Osteoblast (primary cell): ENCODE measurements at places on chromosomes 7 and 10.
A peak's percentile ranks its signal among the peaks of the same experiment; 100 is the strongest.

- DNase-seq, result no peak
- H3K4me3 ChIP-seq, result no peak overlapping the region
- no peak overlapping the region for H3K27ac ChIP-seq
- no peaks in the 10 kb centered on the region for H3K36me3 ChIP-seq
Measured at GRCh38 chr7:2180081-2180480, 52.7 kb downstream of the MAD1L1 start.

DNA sequence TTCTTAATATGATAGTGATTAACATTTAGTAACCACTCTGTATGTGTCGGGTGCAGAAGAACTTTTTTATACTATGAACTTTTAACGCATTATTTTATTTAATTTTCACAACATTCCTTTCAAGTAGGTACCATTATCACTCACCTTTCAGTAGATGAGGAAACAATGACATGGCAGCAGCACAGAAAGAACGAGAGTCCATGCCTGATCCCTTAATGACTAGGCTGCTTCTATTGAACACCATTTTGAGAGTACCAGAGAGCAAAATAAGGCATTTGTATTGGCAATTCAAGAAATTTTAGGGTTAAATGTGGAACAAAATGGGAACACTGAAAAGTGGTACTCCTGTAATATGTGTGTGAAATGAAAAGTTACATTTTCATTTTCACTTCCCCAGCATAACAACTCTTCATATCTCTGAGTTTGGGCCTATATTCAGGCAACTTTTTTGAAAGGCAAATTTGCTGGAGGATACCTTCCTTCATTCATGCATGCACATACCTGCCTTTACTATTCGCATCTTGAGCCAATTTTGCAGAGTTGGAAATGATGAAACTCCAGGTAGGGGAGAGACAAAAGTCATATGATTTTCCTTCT lies 12.8 kb downstream of the LRRN3 start:
- H3K36me3 ChIP-seq, result no peaks in the 10 kb centered on the region
- H3K4me1 ChIP-seq, result peaks cover 9% of the 10 kb centered on the region
- no peak for DNase-seq

- H3K4me3 ChIP-seq, result no peak overlapping the region
- no peaks in the 10 kb centered on the region for H3K36me3 ChIP-seq
- H3K27me3 ChIP-seq, result no peaks in the 10 kb centered on the region
- H3K4me1 ChIP-seq, result peaks cover 10% of the 10 kb centered on the region
Measured at GRCh38 chr10:63416376-63416775, 49.4 kb downstream of the JMJD1C start.

DNA sequence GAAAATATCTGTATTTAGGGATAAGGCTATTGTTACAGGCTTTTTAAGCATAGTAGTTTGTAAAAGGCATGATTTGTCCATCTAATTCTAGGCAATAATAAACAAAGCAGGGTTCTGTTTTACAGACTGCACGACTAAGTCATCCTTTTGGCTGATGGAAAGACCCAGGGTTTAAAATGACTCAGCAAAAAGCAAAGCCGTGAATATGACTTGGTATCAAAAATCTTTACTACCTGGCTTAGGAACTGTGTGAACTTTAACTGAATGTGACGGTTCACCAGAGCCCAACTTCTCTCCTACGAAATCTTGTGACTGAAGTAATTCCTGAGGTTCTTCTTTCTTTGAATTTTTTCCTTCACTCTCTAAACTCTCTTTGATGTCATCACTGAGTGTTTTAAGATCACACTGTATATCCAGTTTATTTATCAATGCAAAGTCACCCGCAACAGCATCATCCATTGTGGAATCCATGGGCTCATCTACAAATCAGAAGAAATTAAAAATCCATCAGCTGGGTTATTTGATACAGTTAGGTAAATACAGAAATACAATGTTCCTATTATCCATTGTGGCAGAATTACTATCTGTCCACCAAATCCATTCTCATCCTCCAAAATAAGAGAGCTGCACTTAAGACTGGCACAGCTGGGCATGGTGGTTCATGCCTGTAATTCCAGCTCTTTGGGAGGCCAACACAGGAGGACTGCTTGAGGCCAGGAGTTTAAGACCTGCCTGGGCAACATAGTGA lies 17.0 kb downstream of the ATE1 start:
- no peak overlapping the region for H3K4me3 ChIP-seq
- peaks cover 6% of the 10 kb centered on the region for H3K4me1 ChIP-seq
- H3K27ac ChIP-seq, result peak overlapping the region; percentile 11
- H3K27me3 ChIP-seq, result no peaks in the 10 kb centered on the region
- DNase-seq, result peak; percentile 48
- peaks cover 7% of the 10 kb centered on the region for H3K36me3 ChIP-seq

- H3K27ac ChIP-seq, result no peak overlapping the region
- H3K36me3 ChIP-seq, result no peaks in the 10 kb centered on the region
Measured at GRCh38 chr10:8112230-8112905, 57.9 kb downstream of the GATA3 start.

DNA sequence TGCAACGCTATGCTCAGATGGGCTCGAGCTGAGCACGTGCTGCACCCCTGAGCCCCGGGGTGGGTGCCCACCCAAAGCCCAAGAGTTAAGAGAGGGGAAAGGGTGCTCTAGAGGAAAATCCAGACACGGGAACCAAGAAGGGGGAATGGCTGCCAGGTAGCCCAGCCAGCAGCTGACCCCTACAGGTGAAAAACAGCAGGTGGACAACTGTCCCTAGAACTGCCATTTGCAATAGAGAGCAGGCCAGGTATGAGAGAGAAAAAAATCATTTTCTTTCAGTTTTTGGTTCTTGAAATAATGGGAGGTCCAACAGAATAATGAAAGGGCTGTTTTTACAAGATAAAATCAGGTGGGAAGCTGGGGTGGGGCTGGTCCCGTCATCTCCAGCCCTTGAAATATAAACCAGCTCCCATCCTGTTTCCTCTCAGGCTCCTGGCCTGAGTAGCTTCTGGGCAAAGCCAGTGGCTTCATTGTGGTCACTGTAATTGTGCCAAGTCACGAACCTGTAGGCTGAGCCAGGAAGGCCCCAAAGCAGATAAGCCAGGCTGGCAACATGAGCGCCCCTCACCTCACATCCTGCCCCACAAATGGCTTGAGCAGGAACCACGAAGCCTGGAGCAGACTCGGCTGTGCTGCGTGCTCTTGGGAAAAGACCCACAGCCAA lies 257.8 kb downstream of the SNX10 start:
- no peak overlapping the region for H3K27ac ChIP-seq
- H3K4me1 ChIP-seq, result no peaks in the 10 kb centered on the region
- H3K36me3 ChIP-seq, result no peaks in the 10 kb centered on the region
- DNase-seq, result no peak
- no peaks in the 10 kb centered on the region for H3K27me3 ChIP-seq

DNA sequence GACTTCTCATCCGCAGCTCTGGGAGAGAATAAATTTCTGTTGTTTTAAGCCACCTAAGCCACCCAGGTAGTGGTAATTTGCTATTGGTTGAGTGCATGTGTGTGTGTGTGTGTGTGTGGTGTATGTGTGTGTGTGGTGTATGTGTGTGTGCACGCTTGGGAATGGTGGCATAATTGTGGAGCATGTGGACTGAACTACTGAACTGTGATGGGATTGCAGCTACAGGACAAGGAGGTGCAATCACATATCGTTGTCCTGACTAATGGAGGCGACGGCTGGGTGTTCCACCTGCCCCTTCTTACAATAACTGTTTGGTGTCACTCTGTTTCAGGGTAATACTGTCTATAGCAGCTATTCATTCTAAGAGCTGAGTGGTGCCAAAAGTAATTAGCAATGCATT lies 448.7 kb upstream of the PFKP start:
- no peaks in the 10 kb centered on the region for H3K4me1 ChIP-seq
- no peak overlapping the region for H3K4me3 ChIP-seq
- no peaks in the 10 kb centered on the region for H3K36me3 ChIP-seq
- H3K27me3 ChIP-seq, result no peaks in the 10 kb centered on the region

- peak overlapping the region; percentile 90 for H3K27ac ChIP-seq
- peak overlapping the region; percentile 59 for H3K4me3 ChIP-seq
- peak; percentile 79 for DNase-seq
Measured at GRCh38 chr10:126421756-126422256, 33.5 kb upstream of the ADAM12 start.
